Frontal cortex (tissue), 4 donors: ENCODE measurements at places on chromosomes 2 and 18.

DNA sequence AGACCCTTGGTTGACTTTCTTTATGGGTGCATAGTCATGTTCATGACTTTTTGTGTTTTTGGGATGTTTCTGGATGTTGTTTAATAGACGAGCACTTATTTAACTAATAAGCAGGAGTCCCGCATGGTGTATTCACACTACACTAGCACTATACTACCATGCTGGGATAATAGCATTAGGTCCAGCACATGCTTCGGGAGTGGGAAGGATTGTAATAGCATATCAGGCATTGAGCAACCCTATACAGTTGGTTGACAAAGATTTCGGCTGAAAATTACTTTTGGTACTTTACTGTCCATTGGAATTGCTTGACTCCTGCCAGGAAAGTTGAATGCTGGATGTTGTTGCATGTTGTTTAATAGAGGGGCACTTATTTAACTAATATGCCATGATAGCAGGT, 2.8 kb downstream of the SH3RF3 start:
- no peak for DNase-seq

- no peak for DNase-seq
Observed at GRCh38 chr18:615773-616172, 19.0 kb downstream of the CLUL1 start.

DNA sequence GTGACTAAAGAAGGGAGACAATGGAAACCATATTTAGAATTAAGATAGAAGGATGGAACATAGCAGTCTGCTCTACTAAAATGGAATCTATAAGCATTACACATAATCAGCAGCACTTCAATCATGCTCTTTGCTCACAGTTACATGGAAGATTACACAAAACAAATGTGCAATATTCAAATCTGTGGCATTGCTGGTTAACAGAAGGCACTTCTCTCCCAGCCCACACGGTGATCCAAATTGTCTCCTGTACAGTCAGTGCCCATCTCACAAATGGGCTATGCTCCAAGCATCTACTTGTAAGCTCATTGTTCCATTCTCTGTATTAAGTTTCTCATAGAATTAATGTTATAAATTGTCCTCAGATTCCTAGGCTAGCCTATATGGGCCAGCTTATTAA, 716.6 kb downstream of the NRXN1 start:
- DNase-seq = no peak

DNA sequence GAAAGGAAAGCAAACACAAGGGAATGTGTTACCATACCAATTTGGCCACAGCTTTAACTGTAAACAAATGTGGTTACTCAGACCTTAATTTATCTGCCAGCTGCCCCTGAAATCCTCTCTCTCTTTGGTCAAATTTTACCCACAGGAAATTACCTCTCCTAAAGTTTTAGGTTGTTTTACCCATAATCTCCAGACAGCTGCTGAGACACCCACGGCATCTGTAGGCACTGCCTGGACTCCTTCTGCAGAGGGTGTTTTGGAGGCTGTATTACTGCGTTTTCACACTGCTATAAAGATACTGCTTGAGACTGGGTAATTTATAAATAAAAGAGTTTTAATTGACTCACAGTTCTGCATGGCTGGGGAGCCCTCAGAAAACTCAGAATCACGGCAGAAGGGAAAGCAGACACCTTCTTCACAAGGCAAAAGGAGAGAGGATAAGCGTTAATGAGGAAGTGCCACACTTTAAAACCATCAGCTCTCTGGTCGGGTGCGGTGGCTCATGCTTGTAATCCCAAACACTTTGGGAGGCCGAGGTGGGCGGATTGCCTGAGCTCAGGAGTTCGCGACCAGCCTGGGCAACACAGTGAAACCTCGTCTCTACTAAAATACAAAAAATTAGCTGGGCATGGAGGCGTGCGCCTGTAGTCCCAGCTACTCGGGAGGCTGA, 677.5 kb upstream of the FSHR start:
- no peak for DNase-seq

- DNase-seq = no peak
Observed at GRCh38 chr2:86411396-86411795, 29.8 kb upstream of the KDM3A start.
